ENCODE measurements at places on chromosomes 7 and 10. TPM values are rescaled to one million over a fixed set of nuclear protein-coding genes. Genes with fewer than 3 reads are reported as not detected.

LDB1 gene
- total RNA-seq, result 63.0 TPM

METTL27 gene
- total RNA-seq, result 10.8 TPM

TDRD1 gene
- not detected for total RNA-seq

CPA1 gene
- not detected for total RNA-seq

PNLIPRP1 gene
- total RNA-seq, result not detected

AMPH gene
- 0.49 TPM for total RNA-seq

SLC26A3 gene
- not detected for total RNA-seq

CYP26C1 gene
- total RNA-seq, result 0.63 TPM

H2BK1 gene
- total RNA-seq, result not detected

MBL2 gene
- total RNA-seq, result not detected

TRIM74 gene
- total RNA-seq, result 0.16 TPM

HKDC1 gene
- 25.1 TPM for total RNA-seq

NFE2L3 gene
- 25.9 TPM for total RNA-seq

PIK3AP1 gene
- 11.2 TPM for total RNA-seq

PCLO gene
- total RNA-seq, result 0.98 TPM

SUFU gene
- total RNA-seq, result 6.5 TPM

CCDC146 gene
- total RNA-seq, result 0.63 TPM

GRID1 gene
- total RNA-seq, result 0.13 TPM

MUC12 gene
- total RNA-seq, result 2.9 TPM

Measured in mesangial cell (primary cell).